Activated T-cell treated with anti-CD3 and anti-CD28 coated beads, Interleukin-2, amount 50 U/mL, for 4 hours (primary cell): ENCODE measurements at places on chromosomes 7 and 10. TPM values are rescaled to one million over a fixed set of nuclear protein-coding genes. Genes with fewer than 3 reads are reported as not detected.

- no peak for DNase-seq
Observed at GRCh38 chr10:24435374-24435773, 226.4 kb downstream of the KIAA1217 start.

- DNase-seq = no peak
Observed at GRCh38 chr7:37908221-37908788, 8.3 kb downstream of the SFRP4 start.

DNA sequence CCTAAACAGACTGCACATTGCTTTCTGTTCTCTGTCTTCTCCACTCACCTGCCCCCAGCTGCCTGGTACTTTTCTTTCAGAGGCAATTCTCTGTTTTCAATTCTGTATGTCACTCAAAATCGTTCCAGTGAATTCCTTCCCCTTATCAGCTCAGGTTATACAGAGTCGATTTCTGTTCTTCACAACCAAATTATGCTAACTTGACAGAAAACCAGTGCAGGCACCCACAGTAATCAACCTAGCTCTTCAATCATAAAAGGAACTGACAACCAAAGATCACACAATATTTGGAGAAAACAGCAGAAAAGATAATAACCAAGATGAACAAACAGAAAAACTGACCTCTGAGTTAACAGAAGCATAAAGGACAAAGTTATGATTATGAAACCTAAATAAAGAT is 303.3 kb upstream of the PHYHIPL start:
- no peak for DNase-seq

DNA sequence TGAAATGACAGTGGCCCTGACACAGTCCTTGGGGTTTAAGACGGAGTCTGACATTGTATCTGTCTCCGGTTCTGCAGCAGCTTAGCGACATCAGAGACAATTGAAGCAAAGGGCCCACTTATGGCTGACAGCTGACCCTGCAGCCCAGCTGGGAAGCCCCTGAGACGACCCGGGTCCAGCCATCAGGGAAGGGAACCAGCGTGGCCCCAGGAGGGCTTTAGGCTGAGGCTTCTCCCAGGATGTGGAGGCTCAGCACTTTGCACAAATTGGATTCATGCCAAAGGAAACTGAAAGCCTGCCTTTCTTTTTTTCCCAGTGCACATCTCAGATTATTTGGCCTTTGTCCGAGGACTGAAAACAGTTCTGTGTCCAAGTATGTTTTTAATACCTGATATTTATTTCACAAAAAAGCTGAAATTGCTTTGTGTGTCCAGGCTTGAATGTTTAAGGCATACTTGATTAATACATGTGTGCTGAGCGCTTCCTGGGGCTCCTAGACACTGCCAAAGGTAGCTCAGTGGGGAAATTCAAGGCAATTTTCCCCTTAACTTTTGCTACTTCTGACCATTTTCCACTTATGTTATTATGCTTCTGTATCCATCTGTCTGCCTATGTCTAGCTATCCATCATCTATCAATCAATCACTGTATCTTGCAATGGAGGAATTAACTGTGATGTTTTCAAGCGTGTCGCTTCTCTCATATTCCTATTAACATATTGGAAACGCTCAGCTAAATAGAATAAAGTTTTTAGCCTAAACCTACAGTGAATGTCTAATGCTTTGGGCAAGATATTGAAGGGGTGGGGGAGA is 34.8 kb downstream of the KLF6 start:
- DNase-seq = no peak

DNA sequence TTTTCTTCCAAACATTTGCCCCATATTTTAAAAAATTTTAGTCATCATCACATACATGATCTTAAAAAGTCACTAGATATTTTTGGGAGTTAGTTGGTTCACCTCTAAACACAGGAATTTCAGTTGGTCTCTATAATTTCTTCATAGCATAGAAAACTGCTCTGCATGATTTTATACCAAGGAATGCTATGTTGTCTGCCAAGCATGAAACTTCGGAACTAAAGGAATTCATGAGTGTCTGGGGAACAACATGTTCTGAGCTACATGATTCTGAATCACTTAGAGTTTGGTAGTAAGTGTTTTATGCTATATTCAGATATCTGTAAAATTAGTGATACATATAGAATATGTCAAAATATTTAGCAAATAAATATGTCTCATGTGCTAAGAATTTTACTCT is 957.8 kb downstream of the GATA3 start:
- DNase-seq = no peak

DNA sequence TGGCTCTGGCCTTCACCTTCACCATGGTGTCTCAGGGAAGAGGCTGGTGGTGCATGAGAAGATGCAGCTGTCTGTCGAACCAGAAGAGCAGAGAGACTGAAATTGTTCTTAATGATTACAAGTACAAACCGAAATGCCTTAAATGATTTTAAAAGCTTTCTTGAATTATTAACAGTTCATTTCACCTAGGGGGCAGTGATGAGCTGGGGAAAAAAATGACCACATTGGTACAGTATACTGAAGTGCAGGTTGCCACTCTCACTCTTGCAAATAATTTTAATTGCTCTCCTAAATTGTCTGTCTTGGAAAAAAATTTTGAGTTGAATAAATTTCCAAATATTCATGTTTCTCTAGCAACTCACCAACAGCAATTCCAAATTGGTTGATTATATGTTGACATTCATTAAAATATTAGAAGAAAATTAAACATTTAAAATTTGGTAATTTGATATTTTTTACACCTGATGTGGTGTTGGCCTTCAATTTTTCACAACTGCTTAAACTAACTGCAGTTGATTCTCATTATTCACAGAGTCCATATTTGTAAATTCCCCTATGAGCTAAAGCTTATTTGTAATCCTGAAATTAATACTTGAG is 692.6 kb downstream of the ZWINT start:
- no peak for DNase-seq

DNA sequence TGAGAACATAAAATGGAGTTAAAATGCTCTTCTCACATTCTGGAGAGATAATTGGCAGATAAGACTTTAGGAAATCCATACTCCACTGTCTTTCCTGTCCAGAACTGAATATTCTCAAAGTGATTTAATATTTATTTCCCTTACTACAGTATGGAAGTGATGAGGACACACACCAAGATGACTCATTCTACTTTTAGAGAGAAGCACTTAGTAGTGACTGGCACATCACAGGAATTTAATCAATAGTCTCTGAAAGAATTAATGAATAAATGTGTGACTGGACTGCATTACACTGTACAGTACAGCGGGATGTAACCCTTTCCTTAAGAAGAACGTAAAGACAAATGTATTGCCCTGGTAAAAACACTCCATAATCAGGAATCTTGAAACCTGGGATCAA is 116.7 kb downstream of the SEMA3E start:
- no peak for DNase-seq

GRCh38 chr10:44034946-44035345 is 350.0 kb downstream of the CXCL12 start:
- no peak for DNase-seq

DNA sequence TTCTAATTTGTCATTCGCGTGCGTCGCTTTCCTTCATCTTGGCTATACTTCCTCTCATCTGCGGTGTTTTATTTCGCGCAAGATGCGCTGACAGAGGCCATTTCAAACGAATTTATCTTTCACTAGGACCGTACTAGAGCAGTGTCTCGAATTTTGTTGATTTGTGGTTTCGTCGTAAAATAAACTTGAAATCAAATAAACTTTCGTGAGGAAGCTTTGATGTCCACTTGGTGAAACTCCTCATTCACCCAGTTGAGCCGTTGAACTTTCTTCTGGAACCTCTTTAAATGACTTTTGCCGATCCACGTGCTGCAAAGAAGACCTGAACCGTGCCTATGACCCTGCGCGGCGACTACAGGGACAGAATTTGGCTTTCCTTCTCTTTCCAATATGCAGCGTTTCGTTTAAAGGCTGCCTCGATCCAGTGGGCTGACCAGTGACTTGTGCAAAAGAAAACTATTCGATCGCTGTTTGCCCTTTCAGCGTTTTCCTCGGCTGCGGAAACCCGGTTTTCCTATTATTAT is 163.9 kb upstream of the PPP1R3A start:
- no peak for DNase-seq

DNA sequence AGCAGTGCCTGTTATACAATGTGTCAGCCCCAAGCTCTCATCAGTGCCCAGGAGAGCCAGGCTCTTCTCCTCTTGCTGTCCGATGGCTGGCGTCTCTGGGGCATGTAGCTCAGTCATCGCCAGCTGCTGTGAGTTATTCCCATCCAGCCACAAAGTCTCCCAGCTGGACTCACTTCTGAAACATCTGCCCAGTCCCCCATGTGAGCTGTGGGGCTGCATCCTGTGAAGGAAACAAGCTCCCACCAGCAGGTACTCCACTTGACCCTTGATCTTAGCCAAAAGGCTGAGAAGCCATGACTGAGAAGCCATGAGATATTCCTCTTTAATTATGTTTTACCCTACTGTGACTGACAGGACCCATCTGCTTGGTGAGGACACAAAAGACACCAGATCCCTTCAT is 212.7 kb upstream of the IGFBP3 start:
- DNase-seq = no peak

GRCh38 chr10:7832060-7832459 is 13.8 kb downstream of the TAF3 start:
- no peak for DNase-seq

DNA sequence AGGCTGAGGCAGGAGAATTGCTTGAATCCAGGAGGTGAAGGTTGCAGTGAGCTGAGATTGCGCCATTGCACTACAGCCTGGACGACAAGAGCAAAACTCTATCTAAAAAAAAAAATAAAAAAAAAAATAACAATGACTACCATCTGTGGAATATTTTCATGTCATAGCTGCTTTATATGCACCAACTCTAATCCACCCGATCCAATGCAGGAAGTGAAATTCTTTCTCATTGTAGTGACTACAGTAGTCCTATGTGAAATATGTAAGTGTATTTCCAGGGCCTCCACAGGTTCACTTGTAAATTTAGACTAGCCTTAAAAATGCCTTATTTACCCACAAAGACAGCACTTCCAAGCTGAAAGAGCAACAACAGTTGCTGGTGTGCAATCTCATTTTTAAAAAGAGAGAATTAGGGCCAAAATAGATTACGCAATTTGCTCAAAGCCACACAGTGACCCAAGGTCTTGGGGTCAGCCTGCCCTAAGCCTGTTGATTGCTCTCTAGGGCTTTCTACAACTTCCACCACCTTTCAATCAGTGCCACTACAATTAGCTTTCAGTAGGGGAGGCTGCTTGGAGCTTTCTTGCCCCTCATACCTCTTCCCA is 25.8 kb upstream of the EGFR start:
- DNase-seq = no peak

DNA sequence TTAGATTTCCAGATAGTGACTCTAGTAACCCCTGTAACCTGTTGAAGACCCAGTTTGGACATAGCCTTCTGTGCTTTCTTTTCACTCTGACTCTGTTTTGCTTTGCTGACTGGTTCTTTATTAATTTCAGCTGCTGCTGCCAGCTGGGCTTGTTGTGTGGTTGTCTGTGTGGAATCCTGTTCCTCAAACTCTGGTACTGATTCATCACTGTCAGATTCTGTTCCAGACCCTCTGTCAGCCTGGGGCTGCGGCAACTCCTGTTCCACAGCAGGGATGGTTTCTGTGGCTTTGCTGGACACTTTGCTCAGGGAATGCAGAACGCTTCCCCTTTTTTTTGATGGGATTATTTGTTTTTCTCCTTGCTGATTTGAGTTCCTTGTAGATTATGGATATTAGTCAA is 104.9 kb downstream of the SEC23IP start:
- no peak for DNase-seq

DNA sequence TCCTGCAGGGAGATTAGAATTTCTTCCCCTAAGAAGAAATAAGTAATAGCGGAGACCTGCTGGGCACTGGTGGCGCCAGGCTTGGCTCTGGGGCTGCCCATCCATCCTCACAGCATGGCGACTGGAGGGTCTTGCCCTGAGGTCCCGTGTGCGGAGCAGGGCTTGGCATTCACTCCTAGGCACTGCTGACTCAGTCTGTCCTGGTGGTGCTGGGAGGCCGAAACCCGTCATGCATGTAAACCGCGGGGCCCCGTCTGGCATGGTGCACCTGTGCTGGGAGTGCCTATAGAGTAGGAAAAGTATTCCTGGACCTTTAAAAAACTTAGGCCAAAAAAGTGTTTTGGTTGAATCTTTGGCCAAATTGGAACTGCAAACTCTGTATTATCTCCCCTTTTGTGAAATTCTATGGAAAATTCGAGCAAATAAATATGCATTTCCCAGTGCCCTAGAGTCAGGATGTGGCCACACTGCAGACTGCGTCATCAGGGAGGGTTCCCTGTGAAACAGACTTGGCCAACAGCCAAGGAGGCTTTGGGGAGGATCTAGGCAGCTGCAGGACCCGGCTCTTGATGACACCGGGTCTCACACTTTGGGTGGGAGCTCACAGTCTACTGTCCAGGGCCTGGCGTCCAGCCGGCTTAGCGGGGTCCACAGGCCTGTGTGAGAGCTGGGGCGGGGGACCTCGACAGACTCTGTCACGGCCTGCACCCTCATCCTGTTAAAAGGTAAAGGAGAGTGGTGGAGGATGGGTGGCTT is 122.3 kb downstream of the VIPR2 start:
- no peak for DNase-seq

GRCh38 chr10:43249962-43250614 is 16.8 kb downstream of the RASGEF1A start:
- peak; percentile 23 for DNase-seq

- DNase-seq = no peak
Observed at GRCh38 chr10:122126763-122127659, 138.0 kb downstream of the TACC2 start.

- peak; percentile 84 for DNase-seq
Observed at GRCh38 chr10:38094158-38094926, at the start of gene ZNF37A. ZNF37A (plus strand) TSS chr10:38094337; CDS start chr10:38096618, 2,281 bp downstream.

DNA sequence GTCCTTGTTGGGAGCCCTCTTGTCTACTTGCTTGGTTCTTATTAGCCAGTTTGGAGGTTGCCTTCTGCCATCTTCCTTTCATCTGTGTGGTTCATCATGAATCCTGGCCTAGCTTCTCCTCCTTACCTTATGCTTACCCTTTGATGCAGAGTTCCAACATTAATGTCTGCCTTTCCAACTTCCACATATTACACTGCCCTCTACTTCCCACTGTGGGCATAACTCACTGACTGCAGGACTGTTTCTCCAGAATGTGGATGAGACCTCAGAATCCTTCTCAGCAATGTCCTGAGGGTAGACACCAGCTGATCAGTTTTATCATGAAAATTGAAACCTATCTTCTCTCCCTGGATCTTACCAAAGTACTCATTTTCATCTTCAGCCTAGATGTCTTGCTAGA is 491.0 kb downstream of the LRMDA start:
- DNase-seq = no peak

DNA sequence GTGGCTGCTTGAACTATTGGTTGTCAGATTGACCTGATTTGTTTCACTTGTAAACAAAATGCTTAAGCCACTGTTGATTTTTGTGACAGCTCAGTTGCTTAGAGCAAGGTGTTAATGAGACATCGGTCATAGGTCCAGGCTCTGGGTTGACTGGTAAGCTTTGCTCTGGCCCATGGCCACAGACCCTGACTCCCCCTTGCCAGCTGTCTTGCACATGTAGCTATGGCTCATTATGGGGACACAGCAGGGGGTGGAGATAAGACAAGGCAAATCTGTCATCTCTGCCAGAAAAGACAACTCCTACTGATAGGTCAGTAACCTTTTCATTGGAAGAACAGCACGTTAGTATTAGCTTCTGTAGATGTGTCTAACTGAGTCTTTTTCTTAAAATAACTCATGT is 95.3 kb downstream of the KAT6B start:
- DNase-seq = no peak

ELN gene
- not detected for total RNA-seq

NACAD gene
- 0.37 TPM for total RNA-seq

MRC1 gene
- 0.23 TPM for total RNA-seq

ZNF22 gene
- 16.4 TPM for total RNA-seq

FXYD4 gene
- not detected for total RNA-seq

GPR85 gene
- not detected for total RNA-seq
